ENCODE measurements at places on chromosomes 13 and 19.
A peak's percentile ranks its signal among the peaks of the same experiment; 100 is the strongest.

DNA sequence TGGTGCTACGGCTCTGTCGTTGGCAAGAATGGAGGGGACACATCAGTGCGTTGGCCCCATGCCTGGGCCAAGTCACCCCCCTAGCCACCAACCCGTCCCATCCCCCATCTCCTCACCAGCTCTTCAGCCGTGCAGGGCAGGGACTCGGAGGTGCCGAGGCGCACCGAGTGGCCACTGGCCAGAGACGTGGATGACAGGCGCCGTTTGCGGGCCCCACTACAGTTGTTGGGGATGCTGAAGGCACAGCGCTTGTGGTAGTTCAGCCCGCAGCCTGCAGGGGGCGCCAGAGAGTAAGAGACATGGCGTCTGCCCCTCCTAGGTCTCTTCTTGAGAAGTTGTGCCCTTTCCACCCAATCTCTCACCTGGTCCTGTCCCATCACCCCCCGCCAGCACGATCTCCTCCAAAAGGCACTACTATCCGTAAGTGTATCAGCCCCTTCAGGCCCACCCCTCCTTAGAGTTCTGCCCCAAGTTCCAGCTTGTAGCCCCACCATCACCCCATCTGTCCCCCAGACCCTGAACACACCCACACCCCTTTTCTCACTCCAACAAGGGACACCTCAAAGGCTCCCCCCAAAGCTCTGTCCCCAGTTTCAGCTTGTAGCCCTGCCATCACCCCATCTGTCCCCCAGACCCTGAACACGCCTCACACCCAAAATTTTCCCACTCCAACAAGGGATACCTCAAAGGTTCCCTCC, 12.4 kb downstream of the PRKD2 start:
- peak; percentile 71 for DNase-seq

- peak; percentile 94 for DNase-seq
Measured at GRCh38 chr19:49148784-49149651, 6.2 kb downstream of the HRC start.

DNA sequence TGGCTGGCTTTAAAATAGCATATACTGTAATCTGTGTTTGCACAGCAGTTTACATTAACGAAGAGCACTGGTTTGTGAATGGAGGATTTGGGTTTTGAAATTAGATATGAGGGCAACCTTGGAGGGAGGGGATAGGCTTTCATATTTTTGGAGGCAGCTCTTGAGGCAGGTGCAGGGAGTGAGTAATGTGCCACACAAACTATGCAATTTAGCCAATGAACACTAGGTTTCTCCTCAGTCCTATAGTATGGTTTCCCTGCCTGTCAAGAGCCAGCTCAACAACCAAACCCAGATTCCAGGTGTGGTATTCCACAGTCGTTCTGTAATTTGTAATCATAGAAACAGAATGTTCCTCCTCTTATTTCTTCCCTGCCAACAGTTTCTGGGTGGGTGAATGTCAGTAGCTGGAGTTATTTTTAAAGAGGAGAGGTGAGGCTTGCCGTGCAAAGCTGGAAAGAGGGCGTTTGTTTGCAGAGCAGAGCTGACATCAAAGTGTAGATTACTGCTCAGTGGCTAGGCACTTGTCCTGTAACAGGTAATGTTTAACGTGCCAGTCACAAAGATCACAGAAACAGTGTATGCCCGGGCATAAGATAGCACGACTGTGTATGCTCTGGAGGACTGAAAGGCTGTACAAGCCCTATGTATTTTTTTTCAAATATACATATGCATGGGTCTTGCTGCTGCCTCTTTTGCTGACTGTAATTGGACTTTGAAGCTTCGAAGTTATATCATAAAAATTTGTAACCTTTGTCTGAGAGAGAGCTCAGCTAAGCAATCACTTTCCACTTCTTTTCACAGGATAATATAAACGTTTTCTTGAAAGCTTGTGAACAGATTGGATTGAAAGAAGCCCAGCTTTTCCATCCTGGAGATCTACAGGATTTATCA, 124.2 kb downstream of the LMO7 start:
- peak; percentile 87 for DNase-seq

GRCh38 chr19:34430738-34431625, 2.8 kb downstream of the UBA2 start:
- peak; percentile 51 for DNase-seq

GRCh38 chr13:52850396-52851136, 2.1 kb upstream of the PCDH8 start:
- peak; percentile 92 for DNase-seq

- peak; percentile 82 for DNase-seq
Measured at GRCh38 chr19:46076951-46077814, 36.4 kb upstream of the IGFL4 start.

GRCh38 chr13:83667606-83668005, 214.7 kb downstream of the SLITRK1 start:
- DNase-seq: no peak

- DNase-seq: no peak
Measured at GRCh38 chr19:816500-816857, 5.3 kb downstream of the PLPPR3 start.

DNA sequence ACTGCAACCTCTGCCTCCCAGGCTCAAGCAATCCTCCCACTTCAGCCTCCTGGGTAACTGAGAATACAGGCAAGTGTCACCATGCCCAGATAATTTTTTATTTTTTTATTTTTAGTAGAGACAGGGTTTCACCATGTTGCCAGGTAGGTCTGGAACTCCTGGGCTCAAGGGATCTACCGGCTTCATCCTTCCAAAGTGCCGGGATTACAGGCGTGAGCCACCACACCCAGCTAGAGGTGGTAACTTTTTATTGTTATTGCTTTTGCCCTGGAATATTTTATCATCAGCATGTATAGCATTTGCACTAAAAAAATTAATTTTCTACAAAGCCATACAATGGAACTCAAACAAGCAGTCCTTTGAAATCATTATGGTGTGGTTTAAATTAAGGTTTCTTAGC, 14.0 kb downstream of the HAUS8 start:
- no peak for DNase-seq

- peak; percentile 3 for DNase-seq
Measured at GRCh38 chr13:42525035-42525504, 48.9 kb upstream of the TNFSF11 start.

DNA sequence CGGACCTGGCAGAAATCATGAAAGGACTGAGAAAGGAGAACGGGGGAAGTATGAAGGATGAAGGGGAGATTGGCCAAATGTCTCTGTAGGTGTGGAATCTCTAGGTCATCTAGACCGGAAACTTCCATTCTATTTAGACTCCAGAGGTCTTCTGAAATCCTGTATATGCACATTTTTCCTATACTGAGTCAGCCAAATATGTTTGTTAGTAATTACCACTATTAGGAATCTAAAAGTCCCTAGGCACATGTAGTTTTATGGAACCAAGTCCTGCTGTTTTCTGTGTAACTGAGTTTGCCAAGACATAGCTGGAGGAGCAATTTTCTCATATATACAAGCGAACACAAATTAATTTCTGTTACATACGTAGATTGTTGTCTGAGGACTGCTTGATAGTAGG, 498.1 kb downstream of the GPC5 start:
- DNase-seq: no peak

- DNase-seq: no peak
Measured at GRCh38 chr13:40399756-40400155, 266.7 kb downstream of the FOXO1 start.

GRCh38 chr13:56015919-56016318, 1124.8 kb upstream of the PRR20A start:
- DNase-seq: peak; percentile 8

DNA sequence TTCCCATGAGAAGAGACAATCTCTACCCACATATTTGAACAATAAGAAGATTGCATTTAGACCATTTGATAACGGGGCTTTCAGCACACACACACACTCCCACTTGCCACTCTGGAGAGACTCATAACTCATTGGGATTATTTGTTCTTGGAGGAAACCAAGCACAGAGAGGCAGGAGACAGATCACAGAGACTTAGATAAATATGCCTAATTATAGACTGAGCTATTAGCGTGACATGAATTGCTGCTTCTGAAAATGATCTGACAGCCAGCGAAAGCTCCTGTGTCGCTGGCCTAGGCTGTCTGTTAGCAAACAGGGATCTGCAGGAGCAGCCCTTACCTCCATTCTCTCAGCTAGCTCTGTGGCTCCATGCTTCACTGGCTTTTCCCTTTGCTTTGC, 111.4 kb downstream of the CCNA1 start:
- DNase-seq: no peak

- peak; percentile 71 for DNase-seq
Measured at GRCh38 chr13:20231839-20232555, at the start of gene GJB6. GJB6 (minus strand) TSS chr13:20232319; CDS start chr13:20223480, 8,839 bp downstream.

DNA sequence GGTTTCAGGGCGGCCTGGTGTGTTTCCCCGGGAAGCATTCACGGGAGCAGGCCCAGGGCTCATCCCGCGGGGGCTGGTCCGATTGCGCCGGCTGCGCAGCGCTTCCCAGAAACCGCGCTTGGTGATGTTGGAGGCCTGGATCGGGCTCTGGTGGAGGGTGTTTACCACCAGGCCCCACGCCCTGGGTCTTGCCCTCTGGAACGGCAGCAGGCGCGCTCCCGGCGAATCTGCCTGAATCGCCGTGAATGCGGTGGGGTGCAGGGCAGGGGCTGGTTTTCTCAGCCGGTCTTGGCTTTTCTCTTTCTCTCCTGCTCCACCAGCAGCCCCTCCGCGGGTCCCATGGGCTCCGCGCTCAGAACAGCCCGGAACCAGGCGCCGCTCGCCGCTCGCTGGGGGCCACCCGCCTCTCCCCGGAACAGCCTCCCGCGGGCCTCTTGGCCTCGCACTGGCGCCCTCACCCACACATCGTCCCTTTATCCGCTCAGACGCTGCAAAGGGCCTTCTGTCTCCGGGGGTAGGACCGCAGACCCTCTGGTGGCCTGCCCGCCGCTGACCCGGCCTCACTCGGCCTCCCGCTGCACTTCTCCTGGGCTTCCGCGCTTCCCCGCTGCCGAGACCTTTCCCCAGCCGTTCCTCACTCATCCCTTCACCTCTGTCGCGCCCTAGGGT, 69.4 kb upstream of the GJB6 start:
- DNase-seq: no peak

DNA sequence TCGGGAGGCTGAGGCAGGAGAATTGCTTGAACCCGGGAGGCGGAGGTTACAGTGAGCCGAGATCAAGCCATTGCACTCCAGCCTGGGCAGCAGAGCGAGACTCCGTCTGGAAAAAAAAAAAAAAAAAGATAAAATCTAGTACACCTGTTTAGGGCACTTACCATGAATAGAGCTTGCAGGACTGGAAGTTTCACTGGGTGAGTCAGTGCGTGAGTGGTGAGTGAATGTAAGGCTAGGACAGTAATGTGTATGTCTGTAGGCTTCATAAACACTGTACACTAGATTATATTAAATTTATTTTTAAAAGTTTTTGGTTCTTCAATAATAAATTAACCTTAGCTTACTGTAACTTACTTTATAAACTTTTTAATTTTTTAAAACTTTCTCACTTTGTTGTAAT, 22.9 kb downstream of the PPP5C start:
- peak; percentile 64 for DNase-seq

DNA sequence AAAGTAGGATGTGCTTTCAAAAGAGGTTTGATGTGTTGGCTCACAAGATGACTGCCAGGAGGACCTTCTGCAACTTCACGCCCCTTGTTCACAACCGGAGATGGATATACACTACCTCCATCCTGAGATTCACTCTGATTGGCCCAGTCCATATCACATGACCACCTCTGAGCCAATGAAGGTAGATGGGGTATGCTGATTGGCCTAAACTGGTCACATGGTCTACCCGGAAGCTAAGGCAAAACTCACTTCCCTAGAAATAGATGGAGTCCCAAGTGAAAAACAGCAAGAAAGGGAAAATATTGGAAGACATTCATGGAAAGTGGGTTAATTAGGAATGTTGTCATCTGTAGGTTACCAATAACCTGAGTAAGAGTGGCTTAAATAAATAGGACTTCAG, 119.7 kb upstream of the MRI1 start:
- DNase-seq: no peak

GRCh38 chr13:71632206-71632605, 234.8 kb downstream of the DACH1 start:
- no peak for DNase-seq

GRCh38 chr19:38654628-38655055, 7.2 kb downstream of the ACTN4 start:
- DNase-seq: no peak

All from DMS53 (cell line).